ENCODE measurements at places on chromosomes 3 and 15.

DNA sequence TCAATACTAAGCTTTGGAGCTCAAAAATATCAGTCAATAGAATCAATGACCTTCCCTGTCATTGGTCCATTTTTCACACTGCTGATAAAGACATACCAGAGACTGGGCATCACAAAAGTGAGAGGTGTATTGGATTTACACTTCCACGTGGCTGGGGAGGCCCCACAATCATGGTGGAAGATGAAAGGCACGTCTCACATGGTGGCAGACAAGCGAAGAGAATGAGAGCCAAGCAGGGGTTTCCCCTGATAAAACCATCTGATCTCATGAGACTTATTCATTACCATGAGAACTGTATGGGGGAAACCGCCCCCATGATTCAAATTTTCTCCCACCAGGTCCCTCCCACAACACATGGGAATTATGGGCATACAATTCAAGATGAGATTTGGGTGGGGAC is 81.9 kb downstream of the ANXA2 start:
- no peak for DNase-seq

DNA sequence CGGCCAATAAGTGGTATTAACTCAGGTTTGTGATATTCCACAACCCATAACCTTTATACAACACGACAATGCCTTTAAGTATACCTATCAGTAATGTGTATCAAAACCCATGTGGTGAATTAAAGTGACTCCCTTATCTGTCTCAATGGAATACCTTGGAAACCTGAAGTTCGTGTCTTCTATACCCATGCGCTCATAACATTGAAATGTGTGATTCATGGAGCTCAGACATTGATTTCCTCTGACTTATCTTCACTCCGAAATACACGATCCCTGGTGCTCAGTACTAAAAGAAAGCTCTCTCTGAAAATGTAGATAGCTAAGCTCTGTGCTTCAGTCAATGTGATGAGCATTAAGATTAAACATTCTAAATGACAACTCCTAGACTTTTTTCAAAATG is 140.3 kb downstream of the TBC1D5 start:
- DNase-seq = no peak

DNA sequence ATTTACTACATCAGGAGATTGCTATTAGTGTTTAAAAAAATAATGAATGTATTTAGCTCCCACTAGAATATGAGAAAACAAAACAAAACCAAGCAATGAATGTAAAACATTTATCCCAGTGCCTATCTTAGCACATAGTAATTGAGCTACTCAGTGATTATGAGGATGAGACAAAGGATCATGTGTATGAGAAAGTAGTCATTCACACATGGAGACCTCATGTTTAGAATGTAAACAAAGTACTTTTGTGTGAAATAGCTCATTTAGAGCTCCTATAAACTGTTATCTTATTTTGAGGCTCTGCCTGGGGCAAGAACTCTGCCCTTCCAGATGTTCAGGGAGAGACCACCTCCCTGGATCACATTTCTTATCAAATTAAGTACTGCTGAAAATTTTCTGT is 236.8 kb downstream of the LRRN1 start:
- peak; percentile 1 for DNase-seq

DNA sequence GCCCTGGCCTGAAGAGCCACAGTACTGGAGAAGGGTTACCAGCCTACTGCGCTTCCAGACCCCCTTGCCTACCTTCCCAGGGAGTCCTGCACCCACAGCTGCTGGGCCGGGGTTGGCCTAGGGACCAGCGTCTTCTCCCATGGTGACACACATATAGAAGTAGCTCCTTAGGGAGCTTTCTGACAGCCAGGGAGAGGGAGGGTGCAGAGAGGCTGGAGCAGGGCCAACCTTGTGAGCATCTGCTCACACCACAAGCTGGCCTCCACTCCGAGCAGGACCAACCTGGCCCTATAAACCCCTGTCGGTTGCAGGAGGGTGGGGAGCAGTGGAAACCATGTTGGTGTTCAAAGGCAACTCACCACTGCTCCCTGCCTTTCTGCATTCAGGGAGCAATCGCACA is 35.2 kb downstream of the SRPRB start:
- DNase-seq = no peak

- DNase-seq = no peak
Observed at GRCh38 chr3:76311941-76312340, 526.6 kb upstream of the ZNF717 start.

DNA sequence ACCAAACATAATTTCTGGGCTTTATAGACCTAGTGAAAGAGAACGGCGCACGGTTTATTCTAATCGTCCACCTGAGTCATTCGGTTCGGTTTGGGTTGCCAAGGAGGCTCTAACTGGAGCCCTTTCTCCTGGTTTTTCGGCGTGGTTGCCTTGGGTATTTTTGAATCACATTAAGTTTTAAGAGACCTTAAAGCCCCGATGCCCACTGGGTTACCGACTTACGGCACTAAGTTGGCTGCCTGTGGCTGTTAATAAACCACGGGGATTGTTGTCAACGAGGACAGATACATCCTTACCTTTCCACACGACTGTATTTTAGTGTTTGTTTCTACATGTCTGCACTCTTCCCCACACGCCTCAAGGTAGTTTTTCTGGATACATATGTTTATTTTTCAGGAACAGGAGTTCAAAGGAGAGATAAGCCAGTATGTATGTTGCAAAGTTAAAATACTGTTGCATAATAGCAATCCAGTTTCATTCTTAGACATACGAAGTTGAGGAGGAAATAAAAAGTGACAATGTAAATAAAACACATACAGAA is 1.2 kb upstream of the ANP32A start:
- no peak for DNase-seq

GRCh38 chr15:45458746-45459403 is 63.7 kb downstream of the SLC30A4 start:
- DNase-seq = peak; percentile 31

- no peak for DNase-seq
Observed at GRCh38 chr3:59994732-59995304, 945.0 kb upstream of the CFAP20DC start.

Data from NCI-H146 (cell line).